AG04449 (cell line): ENCODE measurements at places on chromosomes 7 and 10.

GRCh38 chr7:26372704-26373103, 81.0 kb downstream of the SNX10 start:
- no peak for DNase-seq

DNA sequence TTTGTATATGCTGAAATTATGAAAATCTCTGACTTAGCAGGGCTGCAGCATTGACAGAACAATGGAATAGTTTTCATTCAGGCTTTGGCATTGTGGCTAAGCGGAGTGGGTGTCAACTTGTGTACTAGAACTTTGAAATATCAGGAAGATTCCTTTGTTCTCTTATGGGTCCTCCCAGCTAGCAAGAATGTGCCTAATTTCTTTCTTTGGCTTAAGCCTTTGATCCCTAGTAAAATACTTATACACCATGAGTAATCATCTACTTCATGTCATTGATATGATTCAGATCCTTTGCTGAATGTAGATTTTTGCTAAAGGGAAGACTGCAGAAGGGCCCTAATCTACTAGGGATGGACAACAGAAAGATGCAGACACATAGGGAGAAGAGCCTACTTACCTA, 6.2 kb downstream of the AVL9 start:
- no peak for DNase-seq

GRCh38 chr10:112898540-112899390, 51.3 kb upstream of the TCF7L2 start:
- DNase-seq: no peak

DNA sequence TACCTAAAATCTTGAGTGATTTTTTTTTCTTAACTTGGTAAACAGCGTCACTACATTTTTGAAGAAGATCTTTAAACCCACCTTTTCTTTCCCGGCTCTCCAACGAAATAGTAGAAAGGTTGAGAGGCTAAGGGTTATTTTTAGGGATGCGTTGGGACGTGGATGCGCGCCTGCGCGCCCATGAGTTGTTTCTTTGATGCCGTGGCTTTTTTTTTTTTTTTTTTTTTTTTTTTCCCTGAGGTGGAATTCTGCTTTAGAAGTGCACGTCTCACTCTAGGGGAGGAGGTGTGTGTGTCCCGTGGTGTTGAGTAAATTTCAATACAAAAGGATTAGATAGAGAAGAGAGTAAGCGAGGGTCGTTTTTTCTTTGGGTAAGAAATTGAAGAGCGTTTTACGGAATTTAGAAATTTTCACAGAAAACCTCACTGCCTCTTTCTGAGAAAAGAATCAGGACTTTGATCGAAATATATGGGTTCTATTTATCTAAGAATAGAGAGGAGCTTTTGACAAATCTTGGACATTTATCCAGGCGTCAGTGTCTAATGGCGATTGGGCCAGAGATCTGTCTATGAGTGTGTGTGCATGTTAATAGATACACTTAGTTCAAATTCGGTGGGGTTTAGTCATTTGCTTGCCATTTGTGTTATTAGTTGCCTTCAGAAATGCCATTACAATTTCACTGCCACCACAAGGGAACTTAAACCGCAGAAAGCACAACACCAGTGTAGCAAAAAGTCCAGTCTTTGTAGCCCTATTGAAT, 1.2 kb upstream of the SP8 start:
- no peak for DNase-seq

- DNase-seq: no peak
Measured at GRCh38 chr10:107666214-107666613, 501.7 kb upstream of the SORCS1 start.

GRCh38 chr7:43537765-43538403, 45.0 kb upstream of the STK17A start:
- no peak for DNase-seq
